ENCODE measurements at places on chromosomes 5 and 9.

GRCh38 chr5:163809473-163809872, 304.1 kb downstream of the MAT2B start:
- no peak for DNase-seq

DNA sequence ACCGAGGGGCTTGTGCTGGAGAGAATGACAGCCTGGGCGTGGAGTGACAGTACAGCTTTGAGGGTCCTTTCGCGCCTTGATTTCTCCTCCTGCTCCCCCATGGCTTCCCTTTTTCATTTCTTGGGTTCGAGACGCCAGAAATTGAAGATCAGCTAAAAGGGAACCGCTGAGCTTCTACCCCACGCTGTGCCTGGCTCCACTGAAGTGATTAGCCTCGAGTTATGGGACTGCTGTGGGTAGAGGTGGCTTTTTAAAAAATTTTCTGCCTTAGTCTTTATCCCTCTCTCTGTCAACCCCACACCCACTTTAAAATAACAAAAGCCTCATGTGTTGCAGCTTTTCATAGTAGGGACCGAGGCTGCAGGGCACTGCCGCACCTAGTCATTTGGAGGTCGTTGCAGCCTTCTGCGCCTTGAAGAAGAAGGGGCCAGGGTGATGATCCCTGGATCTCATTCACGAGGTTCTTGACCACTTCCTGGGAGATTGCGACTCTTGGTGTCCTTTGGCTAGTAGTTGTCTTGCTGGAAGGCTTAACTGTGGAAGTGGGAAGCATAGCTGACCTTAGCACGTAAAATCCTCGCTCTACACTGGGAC, 603 bp downstream of the PPIP5K2 start:
- no peak for DNase-seq

DNA sequence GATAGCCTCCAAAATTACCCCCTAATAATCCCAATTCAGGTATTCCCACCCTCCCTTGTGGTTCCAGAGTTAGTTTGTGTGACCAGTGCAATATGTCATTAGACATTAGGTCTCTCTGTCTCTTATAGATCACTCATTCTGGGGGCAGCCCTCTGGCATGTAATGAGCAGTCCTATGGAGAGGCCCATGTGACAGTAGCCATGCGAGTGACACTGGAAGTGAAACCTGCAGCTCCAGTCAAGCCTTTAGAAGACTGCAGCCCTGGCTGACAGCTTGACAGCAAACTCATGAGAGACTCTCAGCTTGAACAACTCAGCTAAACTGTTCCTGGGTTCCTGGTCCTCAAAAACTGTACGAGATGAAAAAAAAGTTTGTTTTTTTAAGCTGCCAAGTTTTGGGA, 54.0 kb upstream of the HSPB3 start:
- no peak for DNase-seq

DNA sequence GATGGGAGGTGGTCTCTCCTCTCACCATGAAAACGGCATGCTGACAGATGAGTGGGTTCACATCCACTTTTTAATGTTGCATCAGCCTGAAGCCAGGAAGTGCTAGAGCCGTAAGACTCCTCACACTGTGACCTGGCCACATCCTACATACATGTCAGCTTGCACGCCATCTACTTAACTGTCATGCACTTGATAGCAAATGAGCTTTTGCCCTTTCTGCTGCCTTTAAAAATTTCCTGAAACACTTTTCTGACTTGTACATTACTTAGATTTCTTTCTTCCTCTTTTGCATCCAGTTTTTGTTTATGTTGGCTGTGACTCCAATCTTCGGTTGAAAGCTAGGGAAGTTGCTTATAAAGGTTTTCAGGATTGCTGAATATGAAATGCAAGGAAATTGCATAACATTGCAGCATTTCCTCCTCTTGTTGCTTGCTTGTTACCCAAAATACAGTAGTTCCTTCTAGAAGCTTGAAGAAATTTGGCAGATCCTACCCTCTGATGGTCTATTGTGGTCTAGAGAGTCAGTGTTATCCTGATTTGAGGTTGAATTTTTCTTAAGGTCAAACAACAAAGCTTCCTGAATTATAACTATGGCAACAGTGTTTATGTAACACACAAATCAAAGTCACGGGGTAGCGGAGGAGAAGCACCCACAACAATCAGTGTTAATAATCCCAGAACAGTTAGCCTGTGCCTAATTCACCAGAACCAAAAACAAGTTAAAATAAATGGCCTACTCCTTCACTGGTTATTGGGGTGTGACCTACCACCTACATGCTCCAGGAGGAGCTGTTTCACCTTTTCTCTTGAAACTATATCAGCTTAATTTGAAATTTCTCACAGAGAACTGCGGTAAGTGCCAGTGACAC, 232.5 kb downstream of the ARHGAP26 start:
- DNase-seq = no peak

GRCh38 chr9:124098141-124098905, 86.8 kb downstream of the LHX2 start:
- DNase-seq = no peak

DNA sequence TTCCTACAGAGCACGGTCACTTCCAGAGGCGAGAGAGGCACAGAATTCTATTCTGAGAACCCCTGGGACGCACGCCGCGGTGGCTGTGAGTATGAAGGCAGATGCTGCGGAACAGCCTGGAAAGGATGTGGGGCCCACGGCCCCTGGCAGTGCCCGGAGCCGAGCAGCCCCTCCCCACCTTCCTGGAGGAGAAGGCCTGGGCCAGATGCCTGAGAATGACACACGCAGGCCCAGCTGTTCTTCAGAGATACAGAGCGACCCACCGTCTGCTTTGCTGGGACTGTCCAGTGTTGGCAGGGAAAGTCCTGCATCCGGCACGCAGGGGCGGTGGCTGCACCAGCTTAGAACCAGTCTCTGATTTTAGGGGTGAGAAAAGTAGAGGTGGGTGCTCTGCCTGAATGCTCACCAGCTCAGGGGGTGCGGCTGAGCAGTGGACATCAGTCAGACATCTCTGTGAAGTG, 116.7 kb upstream of the LPCAT1 start:
- DNase-seq = no peak

DNA sequence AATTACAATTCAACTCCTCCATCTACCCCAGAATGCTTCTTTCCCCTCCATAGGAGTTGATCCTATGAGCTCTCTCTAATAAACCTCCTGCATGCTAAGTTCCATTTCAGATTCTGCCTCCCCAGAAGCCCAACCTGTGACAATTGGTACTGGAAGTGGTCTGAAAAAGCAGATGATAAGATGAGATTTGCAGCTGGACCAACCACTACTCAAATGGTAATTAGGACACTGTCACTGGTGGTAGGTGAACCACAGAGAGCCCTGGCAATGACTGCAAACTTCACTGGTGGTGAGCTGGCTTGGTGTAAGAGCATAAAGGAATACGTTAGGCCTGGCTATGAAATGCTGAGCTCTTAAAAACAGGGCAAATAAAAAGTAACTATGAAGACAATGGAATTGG, 112.6 kb downstream of the ESM1 start:
- DNase-seq = no peak

- no peak for DNase-seq
These were observed 70.3 kb upstream of the SH3PXD2B start for GRCh38 chr5:172524573-172525021.

Measured in NCI-H146 (cell line).